ENCODE measurements at places on chromosomes 2 and 18.

- no peak overlapping the region for H3K27ac ChIP-seq
- H3K27me3 ChIP-seq: no peaks in the 10 kb centered on the region
- no peak for DNase-seq
- no peaks in the 10 kb centered on the region for H3K4me1 ChIP-seq
- no peak overlapping the region for H3K4me3 ChIP-seq
Observed at GRCh38 chr18:43013486-43013885, 102.0 kb downstream of the RIT2 start.

DNA sequence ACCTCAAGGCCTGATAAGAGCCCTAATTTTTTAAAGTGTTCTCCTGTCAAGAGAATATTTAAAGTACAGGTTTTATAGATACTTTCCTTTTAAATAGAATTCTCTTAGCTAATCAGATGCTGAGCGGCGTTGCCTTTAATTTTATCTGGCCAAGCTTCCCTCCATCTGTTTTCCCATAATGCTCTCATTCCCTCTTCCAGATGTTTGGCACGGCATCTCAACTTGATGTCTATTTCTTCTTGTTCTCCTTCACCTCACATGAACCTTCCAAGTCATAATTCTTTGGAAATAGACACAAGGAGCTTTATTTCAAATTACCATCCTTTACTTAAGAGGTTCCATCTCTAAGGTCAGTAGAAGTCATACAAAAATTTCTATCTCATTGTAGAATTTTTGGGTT lies 76.1 kb upstream of the CPO start:
- H3K27ac ChIP-seq: no peak overlapping the region
- no peaks in the 10 kb centered on the region for H3K4me1 ChIP-seq
- DNase-seq: no peak
- no peaks in the 10 kb centered on the region for H3K36me3 ChIP-seq
- no peak overlapping the region for H3K4me3 ChIP-seq

GRCh38 chr2:10079870-10080535 lies at the start of gene CYS1:
Gene CYS1, minus strand, starts transcription at chr2:10080411. Its CDS starts 188 bp downstream, at chr2:10080223.
- H3K27ac ChIP-seq: peak within 1 kb of the TSS; percentile 50
- no peaks in the 10 kb centered on the region for H3K36me3 ChIP-seq
- no peaks in the 10 kb centered on the region for H3K27me3 ChIP-seq
- no peak for DNase-seq

DNA sequence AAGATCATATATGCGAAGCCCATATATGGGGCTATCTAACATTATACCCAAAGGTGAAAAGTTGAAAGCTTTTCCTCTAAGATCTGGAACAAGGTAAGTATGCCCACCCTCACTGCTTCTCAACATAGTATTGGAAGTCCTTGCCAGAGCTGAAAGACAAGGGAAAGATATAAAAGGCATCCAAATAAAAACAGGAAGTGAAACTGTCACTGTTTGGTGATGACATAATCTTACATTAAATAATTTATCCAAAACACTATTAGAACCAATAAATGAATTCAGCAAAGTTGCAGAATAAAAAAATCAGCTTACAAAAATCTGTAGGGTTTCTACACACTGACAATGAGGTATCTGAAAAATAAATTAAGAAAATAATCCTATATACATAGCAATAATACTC lies 205.8 kb downstream of the INSIG2 start:
- H3K4me1 ChIP-seq: no peaks in the 10 kb centered on the region
- no peak overlapping the region for H3K27ac ChIP-seq
- H3K27me3 ChIP-seq: no peaks in the 10 kb centered on the region
- no peak overlapping the region for H3K4me3 ChIP-seq
- no peak for DNase-seq

DNA sequence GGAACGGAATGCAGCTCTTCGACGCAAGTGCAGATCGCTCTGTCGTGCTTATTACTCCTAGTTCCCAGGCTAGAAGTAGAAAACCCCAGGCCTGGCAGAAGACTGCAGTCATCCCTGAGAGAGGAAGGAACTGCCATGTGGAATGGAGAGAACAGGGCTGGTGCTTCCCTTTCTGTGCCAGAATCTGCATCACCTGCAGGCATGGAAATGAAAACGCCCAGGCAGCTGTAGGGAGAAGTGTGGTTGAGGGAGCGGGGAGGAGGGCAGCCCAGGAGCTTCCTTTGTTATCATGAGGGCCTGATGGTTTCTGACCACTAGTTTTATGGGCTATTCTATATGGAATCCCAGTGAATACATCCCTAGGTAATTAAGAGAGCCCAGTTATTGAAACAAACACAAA lies 79.4 kb upstream of the SMIM21 start:
- no peaks in the 10 kb centered on the region for H3K36me3 ChIP-seq
- no peaks in the 10 kb centered on the region for H3K27me3 ChIP-seq
- no peak for DNase-seq
- H3K4me3 ChIP-seq: no peak overlapping the region
- H3K4me1 ChIP-seq: no peaks in the 10 kb centered on the region
- H3K27ac ChIP-seq: no peak overlapping the region

GRCh38 chr2:85851253-85852151 lies 37.3 kb downstream of the ST3GAL5 start:
- no peak for DNase-seq
- H3K4me3 ChIP-seq: peak overlapping the region; percentile 8

DNA sequence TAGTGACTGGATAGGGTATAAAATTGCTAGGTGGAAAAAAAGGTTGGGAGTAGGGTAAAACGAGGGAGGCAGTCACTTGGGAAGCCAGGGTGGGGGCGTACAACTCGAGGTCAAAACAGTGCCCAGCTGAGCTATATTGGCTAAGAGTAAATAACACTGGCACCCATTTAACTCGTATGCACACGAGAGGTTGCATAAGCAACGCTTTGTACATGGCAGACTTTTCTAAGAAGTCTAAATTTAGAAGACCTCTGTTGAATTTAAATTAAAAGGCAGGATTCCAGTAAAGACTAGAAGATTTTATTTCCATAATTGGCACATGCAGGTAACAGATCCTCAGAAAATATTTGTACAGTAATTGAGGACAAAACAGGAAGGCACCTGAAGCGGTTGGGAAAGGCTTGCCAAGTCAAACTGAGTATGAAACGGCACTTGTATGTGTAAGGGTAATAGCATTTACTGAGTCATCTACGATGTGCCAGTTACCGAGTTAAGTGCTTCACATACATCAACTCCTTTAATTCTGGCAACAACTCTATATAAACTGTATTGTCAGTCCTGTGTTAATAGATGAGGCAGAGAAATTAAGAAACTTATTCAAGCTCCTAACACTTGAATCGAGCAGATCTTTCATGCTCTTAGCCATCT lies 1.4 kb upstream of the MALT1 start:
- no peak overlapping the region for H3K4me3 ChIP-seq
- no peaks in the 10 kb centered on the region for H3K36me3 ChIP-seq
- no peaks in the 10 kb centered on the region for H3K27me3 ChIP-seq
- H3K27ac ChIP-seq: no peak overlapping the region

DNA sequence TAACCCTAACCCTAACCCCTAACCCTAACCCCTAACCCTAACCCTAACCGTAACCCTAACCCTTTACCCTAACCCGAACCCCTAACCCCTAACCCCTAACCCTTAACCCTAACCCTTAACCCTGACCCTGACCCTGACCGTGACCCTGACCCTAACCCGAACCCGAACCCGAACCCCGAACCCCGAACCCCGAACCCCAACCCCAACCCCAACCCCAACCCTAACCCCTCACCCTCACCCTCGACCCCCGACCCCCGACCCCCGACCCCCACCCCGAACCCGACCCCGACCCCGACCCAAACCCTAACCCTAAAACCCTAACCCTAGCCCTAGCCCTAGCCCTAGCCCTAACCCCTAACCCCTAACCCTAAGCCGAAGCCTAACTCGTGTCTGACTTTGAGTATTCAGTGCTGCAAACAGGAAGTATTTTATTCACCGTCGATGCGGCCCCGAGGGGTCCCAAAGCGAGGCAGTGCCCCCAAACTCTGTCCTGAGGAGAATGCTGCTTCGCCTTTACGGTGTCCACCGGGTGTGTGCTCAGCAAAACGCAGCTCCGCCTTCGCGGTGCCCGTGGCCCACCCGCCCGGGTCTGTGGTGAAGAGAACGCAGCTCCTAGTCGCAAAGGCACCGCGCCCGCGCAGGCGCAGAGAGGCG lies 36.0 kb downstream of the FAM110C start:
- no peak overlapping the region for H3K27ac ChIP-seq
- H3K4me3 ChIP-seq: no peak overlapping the region

DNA sequence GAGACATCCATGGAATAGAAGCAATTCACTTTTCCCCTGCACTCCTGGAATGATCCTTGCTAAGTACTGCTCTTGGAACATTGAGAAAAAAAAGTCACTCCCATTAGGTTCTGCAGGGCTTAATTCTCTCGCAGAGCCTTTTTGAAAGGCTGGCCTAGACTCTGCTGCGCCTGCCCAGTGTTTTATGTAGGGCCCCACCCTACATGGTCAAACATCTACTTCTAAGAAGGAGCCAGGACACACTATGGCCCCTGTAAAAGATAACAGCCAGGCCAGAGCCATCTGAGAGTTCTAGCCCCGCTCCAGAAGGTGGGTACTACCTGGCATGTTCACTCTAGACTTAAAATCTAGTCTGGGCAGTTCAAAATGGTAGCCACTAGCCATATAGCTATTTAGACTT lies 30.6 kb upstream of the NPAS2 start:
- no peak overlapping the region for H3K4me3 ChIP-seq
- DNase-seq: no peak
- peaks cover 10% of the 10 kb centered on the region for H3K4me1 ChIP-seq
- no peak overlapping the region for H3K27ac ChIP-seq
- no peaks in the 10 kb centered on the region for H3K36me3 ChIP-seq
